Activated CD4-positive, alpha-beta T cell treated with anti-CD3 and anti-CD28 coated beads, Interleukin-2, amount 50 U/mL, for 1 hour (primary cell): ENCODE measurements at places on chromosomes 11 and 22.
A peak's percentile ranks its signal among the peaks of the same experiment; 100 is the strongest.

- DNase-seq, result no peak
Observed at GRCh38 chr11:133659538-133660201, 127.4 kb upstream of the OPCML start.

- DNase-seq, result no peak
Observed at GRCh38 chr11:47372422-47372821, 5.9 kb downstream of the SPI1 start.

- peak; percentile 45 for DNase-seq
Observed at GRCh38 chr22:31082606-31083376, 1.7 kb downstream of the SMTN start.

DNA sequence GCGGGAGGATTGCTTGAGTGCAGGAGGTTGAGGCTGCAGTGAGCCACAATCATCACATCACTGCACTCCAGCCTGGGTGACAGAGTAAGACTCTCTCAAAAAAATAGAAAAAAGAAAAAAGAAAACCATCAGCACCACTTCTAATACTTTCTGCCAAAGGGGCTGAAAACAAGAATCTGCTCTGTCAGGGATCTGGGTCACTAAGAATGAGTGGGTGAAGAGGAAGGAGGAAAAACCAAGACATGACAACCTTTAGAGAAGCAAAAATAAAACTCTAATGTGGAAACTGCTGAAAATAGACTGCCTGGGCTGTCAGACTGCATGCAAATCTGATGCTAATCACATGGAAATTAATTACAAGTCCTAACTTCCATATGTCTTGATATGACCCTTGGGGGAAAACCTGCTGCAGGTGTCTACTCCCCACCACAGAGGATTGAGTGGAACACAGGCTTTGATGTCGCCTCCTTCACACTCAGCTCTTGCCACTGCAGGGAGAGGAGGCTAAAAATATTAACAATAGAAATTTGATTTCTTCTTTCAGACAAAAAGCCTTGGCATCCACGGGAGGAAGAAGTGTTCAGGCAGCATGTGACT, 62.5 kb upstream of the CRTAM start:
- DNase-seq, result no peak

DNA sequence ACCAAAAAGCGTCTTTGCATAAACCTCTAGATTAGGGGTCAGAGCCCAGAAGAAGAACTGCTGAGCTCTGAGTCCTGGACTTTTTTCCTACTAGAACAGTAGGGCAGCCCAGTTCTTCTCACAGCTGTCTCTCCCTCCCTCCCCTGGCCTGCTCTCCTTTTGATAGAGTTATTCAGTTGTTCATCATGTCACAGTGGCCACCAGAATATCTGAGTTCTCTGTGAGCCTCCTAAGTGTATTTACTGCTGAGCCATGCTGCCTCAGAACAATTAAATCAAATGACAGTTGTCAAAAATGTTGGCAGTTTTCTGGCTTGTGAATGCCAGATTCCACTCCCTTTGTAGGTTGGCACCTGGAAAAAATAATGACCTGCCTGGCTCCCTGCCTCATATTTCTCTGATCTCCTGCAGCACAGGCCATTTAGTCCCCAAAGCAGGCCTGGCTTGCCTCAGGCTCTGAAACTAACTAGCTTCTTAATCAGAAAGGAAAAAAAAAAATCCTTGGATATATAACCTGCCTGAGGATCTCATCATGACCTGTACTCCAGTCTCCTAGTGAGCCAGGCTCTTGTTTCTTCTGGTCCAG, 377.4 kb upstream of the LARGE1 start:
- no peak for DNase-seq

DNA sequence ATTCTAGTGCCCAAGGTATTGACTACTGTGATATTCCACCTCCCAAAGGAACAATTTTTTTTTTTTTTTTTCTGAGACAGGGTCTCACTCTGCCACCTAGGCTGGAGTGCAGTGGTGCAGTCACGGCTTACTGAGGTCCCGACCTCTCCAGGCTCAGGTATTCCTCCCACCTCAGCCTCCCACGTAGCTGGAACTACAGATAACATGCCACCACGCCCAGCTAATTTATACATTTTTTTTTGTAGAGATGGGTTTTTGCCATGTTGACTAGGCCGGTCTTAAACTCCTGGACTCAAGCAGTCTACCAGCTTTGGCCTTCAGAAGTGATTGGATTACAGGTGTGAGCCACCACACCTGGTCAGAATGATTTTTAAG, 33.4 kb downstream of the MAML2 start:
- no peak for DNase-seq

DNA sequence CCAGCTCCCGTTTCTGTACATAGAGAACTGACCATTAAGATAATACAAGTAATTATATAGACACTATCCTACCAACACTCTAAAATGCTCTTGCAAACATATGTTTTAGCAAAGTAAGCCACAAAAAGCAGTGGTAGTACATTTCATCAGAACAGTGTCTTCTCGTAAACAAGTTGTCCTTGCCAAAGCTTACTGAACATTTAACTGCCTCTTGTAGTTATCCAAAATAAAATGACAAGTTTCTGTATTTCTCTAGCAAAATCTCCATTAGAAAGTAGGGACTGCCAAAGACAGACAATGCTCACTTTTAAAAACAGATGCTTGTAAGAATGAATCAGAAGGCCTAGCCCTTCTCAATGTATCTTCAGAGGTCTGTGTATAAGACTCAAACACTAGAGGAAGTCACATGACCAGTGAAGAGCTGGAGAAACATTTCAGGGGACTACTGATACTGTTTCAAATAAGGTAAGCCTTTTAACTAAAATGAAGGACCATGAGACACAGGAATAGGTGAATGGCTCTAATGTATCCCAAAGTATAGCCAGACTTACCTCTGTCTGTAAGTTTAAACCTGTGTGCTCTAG, 7.8 kb upstream of the ZC3H12C start:
- no peak for DNase-seq

DNA sequence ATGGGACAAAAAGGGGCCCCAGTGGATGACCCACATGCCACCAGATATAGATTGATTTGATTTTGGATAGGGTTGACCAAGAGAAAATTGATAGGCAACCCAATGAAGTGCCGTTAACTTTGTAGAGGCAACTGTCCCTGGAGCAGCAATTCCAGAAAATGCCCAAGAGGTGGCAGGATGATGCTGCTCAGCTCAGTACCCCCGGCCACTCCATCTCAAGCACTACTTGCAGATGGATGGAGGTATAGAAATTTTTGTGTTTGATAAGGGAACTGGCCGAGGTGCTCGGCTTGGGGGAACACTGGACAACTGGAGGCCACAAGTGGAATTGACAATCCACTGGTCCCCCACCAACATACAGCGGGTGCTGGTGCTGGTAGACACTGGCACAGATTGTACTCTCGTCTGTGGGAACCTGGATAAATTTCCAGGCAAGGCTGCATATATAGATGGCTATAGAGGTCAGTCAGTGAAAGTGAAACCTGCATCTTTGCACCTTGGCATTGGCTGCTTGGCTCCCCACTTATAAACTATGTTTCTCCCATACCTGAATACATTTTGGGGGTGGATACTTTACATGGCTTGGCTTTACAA, 86.3 kb downstream of the CCDC83 start:
- DNase-seq, result no peak

DNA sequence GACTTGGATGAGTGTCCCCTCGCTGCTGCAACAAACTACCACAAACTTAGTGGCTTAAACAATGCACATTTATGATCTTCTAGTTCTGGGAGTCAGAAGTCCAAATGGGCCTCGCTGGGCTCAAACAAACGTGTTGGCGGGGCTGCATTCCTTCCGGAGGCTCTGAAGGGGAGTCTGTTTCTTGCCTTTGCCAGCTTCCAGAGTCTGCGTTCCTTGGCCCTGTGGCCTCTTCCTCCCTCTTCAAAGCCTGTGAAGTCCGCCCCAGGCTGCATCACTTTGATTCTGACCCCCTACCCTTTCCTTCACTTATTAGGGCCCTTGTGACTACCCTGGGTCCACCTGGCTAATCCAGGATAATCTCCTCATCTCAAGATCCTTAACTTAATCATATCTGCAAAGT, 80.3 kb upstream of the NECTIN1 start:
- DNase-seq, result no peak

DNA sequence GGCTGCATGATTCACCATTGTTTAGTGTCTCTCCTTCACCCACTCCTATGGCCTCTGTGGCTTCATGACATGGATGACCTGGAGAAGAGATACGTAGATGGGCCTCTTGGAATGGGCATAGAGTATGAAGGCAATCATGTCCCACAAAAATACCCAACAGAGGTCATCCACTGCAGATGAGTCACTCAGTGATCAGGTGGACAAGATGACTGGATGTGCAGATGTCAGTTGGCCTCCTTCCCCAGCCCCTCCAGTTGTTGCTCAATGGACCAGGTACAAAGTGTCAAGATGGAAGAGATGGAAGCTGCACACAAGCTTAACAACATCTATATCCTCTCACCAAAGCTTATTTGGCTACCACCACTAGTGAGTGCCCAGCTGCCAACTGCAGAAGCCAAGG, 41.0 kb upstream of the CLPB start:
- DNase-seq, result no peak

GRCh38 chr11:64092111-64092760, 56.5 kb downstream of the FLRT1 start:
- no peak for DNase-seq

DNA sequence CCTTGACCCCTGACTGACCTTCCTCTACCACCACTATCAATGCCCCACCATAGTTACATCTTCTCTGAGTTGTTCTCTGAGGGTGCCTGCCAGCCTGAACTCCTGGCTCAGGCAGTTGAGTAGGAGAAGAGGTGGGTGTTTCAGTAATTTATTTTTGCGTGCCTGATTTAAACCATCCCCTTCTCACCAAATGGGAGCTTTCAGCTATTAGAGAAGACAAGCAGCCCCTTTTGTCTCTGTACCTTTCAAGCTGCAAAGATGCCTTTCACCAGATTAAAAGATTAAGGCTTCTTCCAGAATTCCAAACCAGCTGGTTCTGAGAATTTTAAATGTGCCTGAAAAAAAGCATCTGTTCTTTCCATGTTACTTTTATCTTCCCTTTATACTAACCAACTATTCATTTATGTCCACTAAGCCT, 223.8 kb downstream of the FAM76B start:
- no peak for DNase-seq

- no peak for DNase-seq
Observed at GRCh38 chr11:75236062-75236461, 4.5 kb upstream of the TPBGL start.

DNA sequence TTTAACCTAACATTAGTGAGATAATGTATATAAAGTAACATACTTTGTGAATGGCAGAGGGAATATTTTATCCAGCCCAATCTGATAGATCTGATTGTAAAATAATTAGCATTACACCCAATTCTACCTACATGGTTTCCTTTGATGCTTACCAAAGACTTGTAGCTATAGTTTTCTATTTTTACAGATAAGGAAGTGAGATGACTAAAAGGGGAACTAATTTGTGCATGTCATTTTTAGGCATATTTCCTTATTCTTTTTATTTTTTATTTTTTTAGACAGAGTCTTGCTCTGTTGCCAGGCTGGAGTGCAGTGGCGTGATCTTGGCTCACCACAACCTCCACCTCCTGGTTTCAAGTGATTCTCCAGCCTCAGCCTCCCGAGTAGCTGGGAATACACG, 793.7 kb upstream of the LRRC4C start:
- no peak for DNase-seq

DNA sequence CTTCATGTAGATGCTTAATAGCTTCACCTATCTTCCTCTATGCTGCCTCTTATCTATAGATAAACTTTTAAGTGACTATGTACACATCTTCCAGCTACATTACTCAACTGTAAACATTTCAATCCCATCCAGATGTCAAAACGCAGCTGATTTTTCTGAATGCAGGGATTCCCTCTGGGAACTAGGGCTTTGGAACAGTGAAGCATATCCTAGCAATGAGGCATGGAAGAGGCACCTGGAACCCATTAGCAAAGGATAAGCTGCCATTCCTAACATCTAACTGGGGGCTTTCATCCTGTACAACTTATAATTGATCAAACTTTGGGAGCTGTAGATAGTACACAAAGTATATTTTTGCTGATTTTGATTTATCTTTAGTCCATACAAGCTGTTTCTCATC, 40.8 kb upstream of the OPCML start:
- no peak for DNase-seq

DNA sequence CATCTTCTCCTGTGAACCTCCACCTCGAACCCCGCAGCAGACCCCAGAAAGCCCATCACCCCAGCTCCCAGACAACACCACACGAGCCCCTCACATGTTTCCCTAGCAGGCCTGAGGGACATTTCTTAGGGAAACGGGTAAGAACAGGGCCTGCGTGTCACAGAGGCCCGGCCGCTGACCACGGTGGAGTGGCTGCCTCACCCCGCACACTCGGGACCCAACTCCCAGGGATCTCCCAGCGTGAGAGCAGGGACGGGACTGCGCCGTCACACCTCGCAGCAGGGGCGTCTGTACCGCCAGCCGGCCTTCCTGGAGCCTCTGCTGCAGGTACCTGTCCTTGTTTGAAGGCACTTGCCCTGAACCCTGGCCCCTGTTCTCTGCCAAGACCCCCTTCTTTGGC, 10.2 kb downstream of the ATP5MGL start:
- DNase-seq, result no peak

DNA sequence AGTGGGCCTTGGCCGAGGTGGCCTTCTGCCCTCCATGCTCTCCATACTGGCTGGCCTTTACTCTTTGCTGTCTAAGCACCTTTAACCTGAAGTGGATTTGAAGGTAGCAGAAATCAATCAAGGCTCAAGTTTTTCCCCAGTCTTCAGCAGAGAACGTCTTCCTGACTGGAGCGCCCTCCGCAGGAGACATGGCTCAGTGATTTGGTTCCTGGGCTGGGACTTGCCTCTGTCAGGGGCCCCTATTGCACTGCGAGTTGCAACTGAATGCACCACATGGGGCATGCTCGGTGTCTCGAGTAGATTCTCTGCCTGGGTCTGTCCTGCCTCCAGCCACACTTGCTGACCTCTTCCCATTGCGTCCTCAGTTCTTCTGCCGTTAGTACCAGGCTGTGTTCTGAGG, 79.6 kb downstream of the BMAL1 start:
- DNase-seq, result no peak

- DNase-seq, result no peak
Observed at GRCh38 chr11:30143098-30143705, 87.6 kb upstream of the FSHB start.

GRCh38 chr22:24591286-24591830, 1.5 kb downstream of the LRRC75B start:
- DNase-seq, result no peak

DNA sequence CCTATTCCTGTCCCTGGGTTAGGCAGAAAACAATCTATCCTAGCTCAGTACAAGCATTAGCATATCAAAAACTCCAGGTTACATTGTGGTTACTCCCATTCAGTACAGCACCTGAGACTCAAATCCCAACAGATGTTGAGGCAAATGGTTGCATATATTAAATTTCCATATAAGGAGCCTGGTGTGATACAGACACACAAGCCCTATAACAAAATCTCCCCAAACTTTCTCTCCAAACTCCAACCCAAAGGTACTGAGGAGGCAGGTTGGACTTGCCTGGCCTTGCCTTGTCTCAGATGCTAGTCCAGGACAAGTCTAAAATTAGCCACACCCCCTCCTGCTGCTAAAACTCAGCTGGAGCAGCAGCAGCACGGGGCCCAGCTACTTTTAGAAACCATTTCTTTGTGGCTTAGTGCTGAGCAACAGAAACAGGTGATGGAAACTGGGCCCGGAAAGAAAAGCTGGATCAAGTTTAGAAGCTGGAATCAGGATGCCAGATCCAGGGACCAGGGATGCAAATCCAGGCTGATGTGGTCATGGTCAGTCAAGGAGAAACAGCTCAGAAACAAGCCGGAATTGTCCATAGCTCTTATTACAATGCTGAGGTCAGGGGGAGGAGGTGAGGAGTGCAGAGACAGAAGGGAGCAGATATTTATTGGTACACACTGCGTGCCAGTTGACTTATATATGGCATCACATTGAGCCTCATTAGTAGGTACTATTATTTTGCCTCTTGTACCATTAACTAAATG, 73.7 kb upstream of the AMOTL1 start:
- no peak for DNase-seq
